ENCODE measurements at places on chromosomes 3 and 15.
A peak's percentile ranks its signal among the peaks of the same experiment; 100 is the strongest.

DNA sequence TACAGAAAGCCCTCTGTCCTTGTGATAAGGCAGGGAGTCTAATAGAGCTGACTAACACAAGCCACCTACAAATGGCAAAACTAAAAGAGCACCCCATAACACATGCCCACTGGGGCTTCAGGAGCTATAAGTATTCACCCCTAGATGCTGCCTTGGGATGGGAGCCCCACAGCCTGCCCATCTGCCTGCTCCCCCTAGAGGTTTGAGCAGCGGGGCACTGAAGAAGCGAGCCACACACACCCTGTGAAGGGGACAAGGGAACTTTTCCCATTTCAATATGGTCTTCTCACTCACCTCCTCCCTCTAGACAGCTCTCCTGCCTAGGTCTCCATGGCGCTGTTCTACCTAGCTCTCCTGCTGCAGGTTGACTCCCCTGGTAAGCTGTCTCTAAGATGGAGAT, 261.0 kb downstream of the SHQ1 start:
- DNase-seq: no peak

DNA sequence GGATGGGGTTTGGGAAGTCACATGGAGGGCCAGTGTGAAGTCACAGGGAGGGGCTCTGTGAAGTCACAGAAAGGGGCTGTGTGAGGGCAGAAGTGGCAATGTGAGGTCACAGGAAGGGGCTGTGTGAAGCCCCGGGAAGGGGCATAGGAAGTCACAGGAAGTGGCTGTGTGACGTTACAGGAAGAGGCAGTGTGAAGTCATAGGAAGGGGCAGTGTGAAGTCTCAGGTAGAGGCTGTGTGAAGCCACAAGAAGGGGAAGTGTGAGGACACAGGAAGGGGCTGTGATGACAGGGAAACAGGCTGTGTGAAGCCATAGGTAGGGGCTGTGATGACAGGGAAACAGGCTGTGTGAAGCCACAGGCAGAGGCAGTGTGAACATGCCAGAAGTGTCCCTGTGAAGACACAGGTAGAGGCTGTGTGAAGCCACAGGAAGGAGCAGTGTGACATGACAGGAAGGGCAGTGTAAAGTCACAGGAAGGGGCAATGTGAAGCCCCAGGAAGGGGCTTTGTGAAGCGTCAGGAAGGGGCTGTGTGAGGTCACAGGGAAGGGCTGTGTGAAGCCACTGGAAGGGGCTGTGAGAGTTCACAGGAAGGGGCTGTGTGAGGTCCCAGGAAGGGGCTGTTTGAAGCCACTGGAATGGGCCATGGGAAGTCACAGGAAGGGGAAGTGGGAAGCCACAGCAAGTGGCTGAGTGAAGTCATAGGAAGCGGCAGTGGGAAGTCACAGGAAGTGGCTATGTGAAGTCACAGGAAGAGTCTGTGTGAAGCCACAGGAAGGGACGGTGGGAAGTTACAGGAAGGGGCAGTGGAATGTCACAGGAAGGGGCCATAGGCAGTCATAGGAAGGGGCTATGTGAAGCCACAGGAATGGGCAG, 37.1 kb downstream of the GASK1A start:
- no peak for DNase-seq

DNA sequence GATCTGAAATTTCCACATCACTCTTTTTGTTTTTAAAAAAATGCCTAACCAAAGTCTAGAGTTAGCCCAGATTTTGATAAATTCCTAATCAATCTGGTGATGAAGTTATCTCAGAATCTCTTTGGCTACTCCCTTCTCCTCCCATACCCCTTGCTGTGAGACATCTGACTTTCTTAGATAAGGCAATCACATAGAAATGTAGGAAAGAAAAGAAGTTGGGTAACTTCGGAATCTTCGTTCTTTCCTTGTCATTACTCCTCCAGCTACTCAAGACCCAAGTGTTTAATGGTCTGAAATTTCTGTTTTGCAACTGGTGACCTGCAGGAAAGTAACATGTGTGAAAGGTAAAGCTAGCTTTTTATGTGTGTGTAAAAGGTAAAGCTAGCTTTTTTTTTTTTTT, 37.8 kb downstream of the MYL3 start:
- no peak for DNase-seq

DNA sequence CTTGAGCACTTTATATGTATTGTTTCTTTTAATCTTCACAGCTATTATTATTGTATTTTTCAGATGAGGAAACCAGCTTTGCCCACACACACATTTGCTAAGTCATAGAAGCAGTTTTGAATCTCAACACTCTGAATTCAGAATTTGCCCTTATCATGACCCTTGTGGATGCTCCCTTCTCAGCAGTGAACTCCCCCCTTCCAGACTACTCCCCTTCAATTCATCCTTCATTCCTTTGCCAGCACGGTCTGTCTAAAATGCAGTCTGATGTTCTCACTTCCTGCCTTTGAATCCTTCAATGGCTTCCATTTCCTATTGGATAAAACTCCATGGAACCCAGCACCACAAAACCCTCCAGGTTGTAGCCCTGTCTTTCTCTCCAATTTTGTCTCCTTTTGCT, 52.5 kb upstream of the TSC22D2 start:
- DNase-seq: no peak

- DNase-seq: no peak
Observed at GRCh38 chr3:192130534-192131132, 596.7 kb downstream of the FGF12 start.

DNA sequence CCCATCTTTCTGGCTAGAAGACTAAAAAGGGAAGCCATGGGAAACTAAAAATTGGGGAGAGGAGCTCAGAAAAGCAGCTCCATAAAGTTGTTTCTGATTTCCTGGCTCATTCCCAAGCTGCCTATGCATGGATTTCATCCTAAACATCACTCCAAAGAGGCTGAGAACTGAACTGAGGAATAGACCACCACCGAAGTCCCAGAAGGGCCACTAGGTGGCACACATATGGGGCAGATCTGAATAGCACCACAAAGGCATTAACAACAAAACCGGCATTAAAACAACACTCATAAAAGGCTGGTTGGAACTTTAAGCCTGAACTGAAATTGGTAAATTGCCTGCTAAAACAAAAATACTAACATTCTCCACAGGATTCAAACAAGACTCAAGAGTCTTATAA, 106.3 kb downstream of the PLD1 start:
- DNase-seq: no peak

DNA sequence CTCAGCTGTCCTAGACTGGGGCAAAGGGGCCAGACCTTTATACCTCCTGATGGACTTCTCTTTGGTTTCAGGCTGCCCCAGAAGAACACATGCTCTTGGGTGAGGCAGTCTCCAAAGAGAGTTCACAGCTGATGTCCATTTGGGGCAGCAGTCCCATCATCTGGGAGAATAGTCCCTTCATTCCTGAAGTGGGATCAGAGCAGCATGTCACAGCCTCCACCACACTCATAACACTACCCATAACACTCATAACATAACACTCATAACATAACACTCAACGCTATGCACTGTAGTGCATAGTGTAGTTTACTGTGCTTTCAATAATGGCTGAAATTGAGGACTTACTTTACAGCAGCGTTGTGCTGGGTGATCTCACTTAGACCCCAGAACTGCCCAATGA, 36.7 kb upstream of the PLCL2 start:
- no peak for DNase-seq

- no peak for DNase-seq
Observed at GRCh38 chr3:64456674-64457073, 231.1 kb downstream of the ADAMTS9 start.

- DNase-seq: peak; percentile 30
Observed at GRCh38 chr15:74725845-74726773, 781 bp upstream of the CYP1A1 start.

GRCh38 chr3:148796799-148797198, 30.8 kb upstream of the CPB1 start:
- no peak for DNase-seq

- DNase-seq: no peak
Observed at GRCh38 chr3:135215516-135215915, 420.5 kb downstream of the EPHB1 start.

DNA sequence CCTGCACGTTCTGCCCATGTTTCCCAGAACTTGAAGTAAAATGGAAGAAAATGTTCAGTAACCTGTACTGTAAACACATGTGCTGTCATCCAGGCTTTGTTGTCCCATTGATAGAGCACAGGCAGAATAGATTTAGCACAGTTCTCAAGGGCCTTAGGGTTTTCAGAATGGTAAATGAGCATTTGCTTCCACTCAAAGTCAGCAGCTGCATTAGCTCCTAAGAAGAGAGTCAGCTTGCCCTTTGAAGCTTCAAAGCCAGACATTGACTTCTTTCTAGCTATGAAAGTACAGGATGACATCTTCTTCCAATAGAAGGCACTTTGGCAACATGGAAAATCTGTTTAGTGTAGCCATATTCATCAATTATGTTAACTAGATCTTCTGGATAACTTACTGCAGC, 76.2 kb upstream of the TMEM108 start:
- no peak for DNase-seq

DNA sequence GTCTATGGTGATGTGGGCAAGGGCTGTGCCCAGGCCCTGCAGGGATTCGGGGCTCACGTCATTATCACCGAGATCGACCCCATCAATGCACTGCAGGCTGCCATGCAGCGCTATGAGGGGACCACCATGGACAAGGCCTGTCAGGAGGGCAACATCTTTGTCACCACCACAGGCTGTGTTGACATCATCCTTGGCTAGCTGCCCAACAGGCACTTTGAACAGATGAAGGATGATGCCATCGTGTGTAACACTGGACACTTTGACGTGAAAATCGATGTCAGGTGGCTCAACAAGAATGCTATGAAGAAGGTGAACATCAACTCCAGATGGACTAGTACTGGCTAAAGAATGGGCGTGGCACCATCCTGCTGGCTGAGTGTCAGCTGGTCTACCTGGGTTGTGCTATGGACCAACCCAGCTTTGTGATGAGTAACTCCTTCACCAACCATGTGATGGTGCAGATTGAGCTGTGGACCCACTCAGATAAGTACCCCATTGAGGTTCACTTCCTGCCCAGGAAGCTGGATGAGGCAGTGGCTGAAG, 6.1 kb upstream of the USP8 start:
- no peak for DNase-seq

DNA sequence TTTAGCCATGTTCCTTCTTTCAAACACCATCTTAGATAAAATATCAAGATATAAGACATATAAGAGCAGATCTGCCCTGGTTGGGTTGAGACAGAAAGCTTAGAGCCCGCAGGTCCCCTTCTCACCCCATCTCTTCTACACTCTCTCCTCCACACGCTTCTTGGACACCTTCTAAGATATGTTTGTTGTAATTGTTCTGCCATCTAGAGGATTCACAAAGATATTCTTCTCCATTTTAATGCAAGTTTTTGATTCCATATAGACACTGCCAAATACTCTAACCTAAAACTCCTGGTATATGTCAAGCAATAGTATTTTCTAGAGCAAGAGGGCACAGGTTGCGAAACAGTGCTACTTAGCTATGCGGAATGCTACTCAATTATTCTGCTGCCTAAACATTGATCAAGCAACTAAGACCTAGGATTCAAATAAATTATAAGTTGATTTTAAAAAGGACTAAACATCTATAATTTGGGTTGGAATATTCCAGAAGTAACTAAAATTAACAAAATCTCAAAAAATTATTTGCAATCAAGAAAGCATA, 6.8 kb downstream of the CHRM5 start:
- DNase-seq: no peak

GRCh38 chr3:4948395-4948794, 30.8 kb upstream of the BHLHE40 start:
- no peak for DNase-seq
